ENCODE measurements at places on chromosomes 1 and 21.

DNA sequence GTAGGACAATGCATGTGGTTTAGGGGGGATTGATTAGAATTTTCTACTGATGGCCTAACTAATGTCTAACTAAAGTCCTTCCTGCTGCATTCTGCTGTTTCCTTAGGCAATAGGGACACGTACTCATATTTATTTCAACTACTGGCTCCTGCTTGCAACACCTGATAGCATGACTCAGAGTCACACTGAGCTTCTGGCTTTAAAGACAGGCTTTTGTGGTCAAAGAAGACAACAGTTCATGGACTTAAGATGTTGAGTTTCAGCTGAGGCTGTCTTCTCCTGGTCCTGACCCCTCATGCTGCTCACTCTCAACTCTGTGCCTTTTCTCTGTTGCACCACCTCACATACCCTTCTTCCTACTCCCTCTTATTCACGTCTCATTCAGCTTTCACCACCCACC lies 29.1 kb upstream of the TRABD2B start:
- DNase-seq = no peak
- H3K4me1 ChIP-seq = peaks cover 56% of the 10 kb centered on the region
- H3K4me3 ChIP-seq = no peak overlapping the region
- peaks cover 4% of the 10 kb centered on the region for H3K27me3 ChIP-seq

DNA sequence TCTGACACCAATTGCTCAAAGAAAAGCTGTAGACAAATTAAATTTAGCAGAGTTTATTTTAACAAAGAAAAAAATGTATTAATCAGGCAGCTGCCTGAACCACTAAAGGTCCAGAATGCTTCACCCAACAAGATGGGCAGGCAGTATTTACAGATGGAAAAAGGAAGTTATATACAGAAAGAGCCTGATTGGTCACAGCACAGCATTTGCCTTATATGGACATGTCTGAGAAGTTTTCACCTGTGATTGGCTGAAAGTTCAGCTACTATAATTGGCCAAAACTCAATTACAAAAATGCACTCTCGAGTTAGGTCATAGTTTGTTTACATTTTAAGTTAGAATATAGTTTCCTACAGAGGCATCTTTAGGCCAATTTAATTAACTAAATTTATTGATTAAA lies 15.1 kb upstream of the FMO1 start:
- DNase-seq = no peak
- H3K4me3 ChIP-seq = no peak overlapping the region
- H3K36me3 ChIP-seq = no peaks in the 10 kb centered on the region

- H3K4me1 ChIP-seq = peaks cover 32% of the 10 kb centered on the region
- H3K36me3 ChIP-seq = no peaks in the 10 kb centered on the region
- peak overlapping the region; percentile 38 for H3K27ac ChIP-seq
- H3K27me3 ChIP-seq = no peaks in the 10 kb centered on the region
- no peak overlapping the region for H3K4me3 ChIP-seq
Measured at GRCh38 chr1:215636258-215636965, 69.3 kb downstream of the KCTD3 start.

- DNase-seq = no peak
- no peak overlapping the region for H3K27ac ChIP-seq
- H3K27me3 ChIP-seq = peaks cover 35% of the 10 kb centered on the region
- H3K4me1 ChIP-seq = peaks cover 11% of the 10 kb centered on the region
- no peaks in the 10 kb centered on the region for H3K36me3 ChIP-seq
Measured at GRCh38 chr1:20265250-20265649, 25.4 kb upstream of the VWA5B1 start.

- no peak within 1 kb of the TSS for H3K27ac ChIP-seq
- no peaks in the 10 kb centered on the region for H3K4me1 ChIP-seq
- peak; percentile 67 for DNase-seq
- no peaks in the 10 kb centered on the region for H3K36me3 ChIP-seq
Measured at GRCh38 chr1:1631782-1632420, at the start of gene MMP23B. TSS of gene MMP23B (plus strand) at chr1:1632173. CDS start at chr1:1632219, 46 bp downstream.

DNA sequence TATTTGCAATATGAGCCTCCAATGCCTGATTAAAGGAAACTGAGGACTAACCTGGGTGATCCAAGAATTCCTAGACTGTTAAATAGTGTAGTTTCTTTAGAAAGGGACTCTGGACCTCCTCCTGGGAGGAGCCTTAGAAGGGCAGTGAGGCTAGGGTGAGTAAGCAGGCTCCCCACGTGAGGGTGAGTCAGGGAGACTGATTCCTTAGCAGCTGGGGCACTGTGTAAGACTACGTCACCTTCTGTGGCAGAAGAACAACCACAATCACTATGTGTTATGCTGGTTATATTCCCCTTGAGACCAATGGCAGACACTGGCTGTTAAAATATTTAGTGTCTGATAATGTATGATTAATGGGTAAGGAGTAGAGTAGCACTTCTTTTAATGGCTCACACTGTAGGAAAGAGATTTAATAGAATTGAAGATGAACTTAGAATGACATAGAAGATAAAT lies 53.3 kb upstream of the SYT14 start:
- no peak for DNase-seq
- H3K4me3 ChIP-seq = no peak overlapping the region
- H3K27me3 ChIP-seq = peaks cover 21% of the 10 kb centered on the region
- no peak overlapping the region for H3K27ac ChIP-seq
- H3K36me3 ChIP-seq = no peaks in the 10 kb centered on the region

DNA sequence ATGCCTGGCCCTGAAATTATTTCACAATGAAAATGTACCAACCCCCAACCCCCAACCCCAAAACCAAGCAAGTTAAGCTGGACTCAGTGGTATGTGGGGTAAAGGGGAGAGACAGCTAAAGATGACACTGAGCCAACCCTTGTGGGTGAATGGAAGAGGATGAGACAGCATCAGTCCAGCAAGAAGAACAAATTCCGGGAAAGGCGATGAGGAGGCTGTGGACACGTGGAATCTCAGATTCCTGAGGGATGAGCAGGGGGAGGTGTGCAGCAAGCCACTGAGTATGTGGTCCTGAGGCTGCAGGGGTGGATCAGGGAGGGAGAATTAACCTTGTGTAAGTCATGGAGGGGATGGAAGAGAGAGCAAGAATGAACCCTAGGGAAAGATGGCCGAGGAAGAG lies 14.4 kb upstream of the ZNF362 start:
- H3K27me3 ChIP-seq = peaks cover 5% of the 10 kb centered on the region
- H3K27ac ChIP-seq = no peak overlapping the region
- H3K36me3 ChIP-seq = no peaks in the 10 kb centered on the region
- peaks cover 65% of the 10 kb centered on the region for H3K4me1 ChIP-seq
- DNase-seq = no peak

- peaks cover 8% of the 10 kb centered on the region for H3K4me1 ChIP-seq
- no peak overlapping the region for H3K27ac ChIP-seq
- no peak for DNase-seq
- peaks cover 4% of the 10 kb centered on the region for H3K27me3 ChIP-seq
Measured at GRCh38 chr1:201578008-201578888, 39.3 kb downstream of the NAV1 start.

DNA sequence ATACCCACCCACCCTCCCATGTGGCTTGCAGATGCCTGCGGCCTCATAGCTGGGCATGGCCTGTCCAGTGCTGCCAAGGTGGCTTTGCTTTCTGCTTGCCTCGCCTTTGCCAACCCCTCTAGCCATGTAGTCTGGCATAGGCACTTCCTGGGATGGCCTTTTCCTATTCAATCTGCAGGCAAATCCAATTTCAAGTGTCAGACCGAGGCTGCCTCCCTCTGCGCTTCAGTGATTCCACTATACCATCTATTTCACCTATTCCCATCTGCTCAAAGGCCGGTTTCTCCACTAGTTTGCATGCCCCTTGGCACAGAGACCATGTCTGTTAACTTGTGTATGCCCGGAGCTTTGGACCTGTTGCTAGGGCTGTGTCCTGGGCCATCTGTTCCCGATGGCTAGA lies 3.8 kb upstream of the ZBTB21 start:
- no peak overlapping the region for H3K4me3 ChIP-seq
- no peaks in the 10 kb centered on the region for H3K36me3 ChIP-seq
- H3K27ac ChIP-seq = no peak overlapping the region
- H3K4me1 ChIP-seq = peaks cover 23% of the 10 kb centered on the region
- peaks cover 15% of the 10 kb centered on the region for H3K27me3 ChIP-seq

DNA sequence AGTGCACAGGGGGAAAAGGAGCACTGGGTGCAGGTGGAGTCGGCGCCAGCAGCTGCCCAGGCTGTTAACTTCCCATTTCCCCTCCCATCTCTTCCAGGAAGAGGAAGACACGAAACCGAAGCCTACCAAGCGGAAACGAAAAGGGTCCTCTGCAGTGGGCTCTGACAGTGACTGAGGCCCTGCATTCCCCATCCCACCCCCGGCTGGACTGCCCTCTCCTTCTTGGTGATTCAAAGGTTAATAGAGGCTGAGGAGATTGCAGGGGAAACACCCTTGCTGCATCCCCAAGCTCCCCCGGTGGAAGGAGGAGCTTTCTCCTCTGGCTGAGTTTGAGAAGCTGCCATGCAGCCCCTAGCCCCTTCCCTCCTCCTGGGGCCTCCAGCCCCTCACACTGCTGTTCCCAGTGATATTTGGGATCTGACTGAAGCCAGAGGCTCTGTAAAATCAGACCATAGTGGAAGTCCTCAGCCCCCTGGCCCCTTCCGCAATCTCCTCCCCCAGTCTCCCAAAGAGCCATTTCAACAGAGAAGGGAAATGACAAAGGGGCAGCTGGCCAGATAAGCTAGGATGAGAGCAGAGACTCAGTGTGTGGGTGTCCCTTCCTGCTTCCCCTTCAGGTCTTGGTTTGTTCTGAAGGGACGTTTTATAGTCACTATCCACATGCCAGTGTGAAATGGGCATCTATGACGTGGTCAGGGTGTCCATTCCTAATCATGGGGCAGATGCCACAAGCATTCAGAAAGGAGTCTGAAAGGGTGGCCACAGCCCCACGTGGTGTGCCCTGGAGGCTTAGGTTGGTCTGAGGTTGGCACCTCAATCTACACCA lies 1.9 kb upstream of the SLC27A3 start:
- peak overlapping the region; percentile 18 for H3K4me3 ChIP-seq
- H3K27me3 ChIP-seq = peaks cover 4% of the 10 kb centered on the region
- H3K4me1 ChIP-seq = peaks cover 59% of the 10 kb centered on the region
- no peak overlapping the region for H3K27ac ChIP-seq

- peaks cover 11% of the 10 kb centered on the region for H3K27me3 ChIP-seq
- DNase-seq = no peak
- H3K36me3 ChIP-seq = no peaks in the 10 kb centered on the region
- peaks cover 18% of the 10 kb centered on the region for H3K4me1 ChIP-seq
- H3K4me3 ChIP-seq = no peak overlapping the region
Measured at GRCh38 chr21:44445145-44445812, 10.0 kb upstream of the LRRC3 start.

GRCh38 chr1:234550341-234551031 lies 59.5 kb downstream of the IRF2BP2 start:
- H3K36me3 ChIP-seq = no peaks in the 10 kb centered on the region
- H3K27me3 ChIP-seq = peaks cover 7% of the 10 kb centered on the region
- DNase-seq = no peak
- H3K4me3 ChIP-seq = no peak overlapping the region

DNA sequence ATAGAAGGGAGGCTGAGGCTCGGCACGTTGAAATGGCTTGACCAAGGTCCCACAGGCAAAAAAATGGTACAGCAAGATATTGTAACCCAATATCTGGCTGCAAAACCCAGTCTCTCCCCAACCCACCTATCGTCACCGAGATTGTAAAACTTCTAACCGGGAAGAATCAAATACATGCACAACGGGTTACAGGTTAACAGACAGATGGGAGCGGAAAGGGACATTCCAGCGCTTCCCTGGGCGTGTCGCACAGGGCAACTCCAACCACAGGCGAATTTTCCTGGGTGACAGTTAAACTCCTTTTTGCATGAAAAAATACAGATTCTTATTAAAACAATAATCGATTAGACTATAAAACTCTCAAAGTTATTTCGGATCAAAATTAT lies 31.8 kb upstream of the JUN start:
- no peak overlapping the region for H3K27ac ChIP-seq
- peaks cover 12% of the 10 kb centered on the region for H3K27me3 ChIP-seq
- peaks cover 32% of the 10 kb centered on the region for H3K4me1 ChIP-seq
- peak overlapping the region; percentile 83 for H3K4me3 ChIP-seq
- peak; percentile 12 for DNase-seq
- H3K36me3 ChIP-seq = no peaks in the 10 kb centered on the region

- no peak overlapping the region for H3K27ac ChIP-seq
- peaks cover 60% of the 10 kb centered on the region for H3K4me1 ChIP-seq
- no peak for DNase-seq
- no peak overlapping the region for H3K4me3 ChIP-seq
- H3K27me3 ChIP-seq = peaks cover 61% of the 10 kb centered on the region
- no peaks in the 10 kb centered on the region for H3K36me3 ChIP-seq
Measured at GRCh38 chr1:10727751-10728232, 68.7 kb downstream of the CASZ1 start.

DNA sequence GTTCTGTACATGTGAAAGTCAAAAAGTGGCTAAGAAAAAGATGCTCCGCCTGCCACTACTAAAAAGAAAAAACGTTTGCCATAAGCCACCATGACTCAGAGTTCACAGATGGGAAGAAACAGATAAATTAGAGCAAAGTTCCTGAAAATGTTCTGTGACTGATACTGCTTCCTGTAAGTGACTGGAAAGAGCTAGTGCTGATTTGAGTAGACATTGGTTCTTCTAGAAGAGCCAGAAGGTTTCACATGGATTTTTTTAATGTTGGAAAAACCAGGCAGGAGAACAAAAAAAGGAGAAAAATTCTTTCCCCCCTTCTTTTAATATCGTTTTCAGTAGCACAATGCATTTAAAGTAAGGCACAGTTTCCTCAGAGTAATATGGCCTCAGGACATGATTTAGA lies 221.4 kb downstream of the HLX start:
- H3K4me3 ChIP-seq = no peak overlapping the region
- no peak for DNase-seq
- no peaks in the 10 kb centered on the region for H3K36me3 ChIP-seq
- peaks cover 4% of the 10 kb centered on the region for H3K4me1 ChIP-seq

DNA sequence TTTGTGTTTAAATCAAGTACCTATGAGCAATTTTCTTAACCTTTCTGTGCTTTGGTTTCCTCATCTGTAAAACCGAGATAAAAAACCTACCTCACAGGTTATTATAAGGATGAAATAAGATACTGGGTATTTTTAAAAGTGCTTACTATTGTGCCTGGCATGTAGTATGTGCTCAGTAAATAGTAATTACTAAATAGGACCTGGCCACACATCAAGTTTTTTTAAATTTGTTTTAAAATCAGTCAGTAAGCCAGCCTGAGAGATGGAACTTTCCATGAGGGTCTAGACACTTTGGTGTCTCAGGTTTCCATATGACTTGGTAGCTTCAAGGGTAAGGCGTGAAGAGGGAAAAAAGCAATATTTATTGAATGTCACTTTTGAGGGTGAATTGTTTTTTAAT lies 7.0 kb upstream of the ATF3 start:
- H3K4me1 ChIP-seq = peaks cover 18% of the 10 kb centered on the region
- H3K27me3 ChIP-seq = peaks cover 68% of the 10 kb centered on the region
- H3K36me3 ChIP-seq = no peaks in the 10 kb centered on the region
- DNase-seq = no peak
- no peak overlapping the region for H3K27ac ChIP-seq
- H3K4me3 ChIP-seq = no peak overlapping the region

DNA sequence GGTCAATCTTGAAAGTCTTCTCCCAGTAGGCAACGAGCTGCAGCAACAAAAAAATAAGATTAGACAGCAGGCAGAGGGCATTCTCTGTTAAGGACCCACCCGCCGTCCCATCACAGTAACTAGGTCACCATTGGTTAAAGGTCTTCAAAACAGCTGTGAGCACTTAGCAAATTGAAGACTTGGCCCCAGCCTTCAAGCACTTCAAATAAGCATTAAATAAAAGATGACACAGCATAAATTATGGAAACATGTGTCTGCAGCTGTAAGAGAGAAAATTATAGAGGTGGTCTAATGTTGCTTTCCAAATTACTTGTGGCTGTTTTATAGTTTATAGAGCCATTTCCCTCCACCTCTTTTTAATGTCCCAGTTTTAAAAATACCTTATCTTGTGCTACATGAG lies 61.2 kb downstream of the VANGL1 start:
- DNase-seq = no peak
- no peaks in the 10 kb centered on the region for H3K36me3 ChIP-seq
- no peak overlapping the region for H3K4me3 ChIP-seq
- H3K4me1 ChIP-seq = peaks cover 18% of the 10 kb centered on the region
